ENCODE measurements at places on chromosomes 12 and 14.

- DNase-seq = no peak
Measured at GRCh38 chr14:61090432-61091216, 109.6 kb downstream of the SLC38A6 start.

GRCh38 chr12:131511803-131512561 lies 198.9 kb upstream of the SFSWAP start:
- no peak for DNase-seq

GRCh38 chr12:55833056-55833455 lies 3.7 kb upstream of the DNAJC14 start:
- no peak for DNase-seq

- DNase-seq = no peak
Measured at GRCh38 chr12:50665170-50665569, 98.7 kb upstream of the ATF1 start.
